HEK293T (cell line): ENCODE measurements at places on chromosomes 12 and 14.
A peak's percentile ranks its signal among the peaks of the same experiment; 100 is the strongest.

GRCh38 chr12:42483521-42483790 is 106.1 kb downstream of the PRICKLE1 start:
- peak; percentile 48 for DNase-seq

GRCh38 chr12:83145325-83145840 is 458.7 kb downstream of the TMTC2 start:
- DNase-seq: no peak

DNA sequence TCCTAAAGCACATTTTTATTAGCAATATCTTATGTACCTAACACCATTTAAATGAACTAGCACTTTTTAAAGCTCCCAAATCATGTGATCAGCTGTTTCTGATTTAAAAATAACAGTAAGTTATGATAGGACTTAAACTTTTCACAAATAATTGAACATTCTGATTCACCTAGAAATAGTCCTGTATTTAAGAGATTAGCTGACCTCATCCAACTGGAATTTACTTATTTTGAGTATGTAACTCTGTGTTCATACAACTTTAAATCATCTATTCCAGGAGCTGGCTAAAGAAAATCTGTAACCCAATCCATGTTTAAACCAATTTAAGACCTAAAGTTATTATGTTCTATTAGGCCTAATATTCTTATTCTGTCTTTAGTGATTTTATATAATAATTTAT is 184.3 kb downstream of the CCDC91 start:
- DNase-seq: no peak

DNA sequence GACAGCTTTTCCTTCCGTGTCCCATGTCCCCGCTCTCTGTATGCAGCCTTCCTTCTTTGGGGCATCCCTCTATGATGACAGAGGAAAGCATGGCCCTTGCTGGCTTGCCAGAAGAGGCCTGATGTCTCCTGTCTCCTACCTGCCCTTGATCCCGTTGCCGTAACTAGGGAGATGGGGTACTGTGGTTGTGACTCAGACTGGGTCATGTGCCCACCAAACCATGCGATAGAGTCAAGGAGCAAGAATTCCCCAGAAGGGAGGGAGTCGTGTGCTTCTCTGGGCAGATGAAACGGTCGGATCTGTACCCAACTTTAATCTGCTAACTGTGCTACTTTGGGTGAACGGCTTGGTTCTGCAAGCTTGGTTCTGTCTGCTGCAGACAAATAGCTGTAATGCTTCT is 99.1 kb upstream of the DYNC1H1 start:
- no peak for DNase-seq

DNA sequence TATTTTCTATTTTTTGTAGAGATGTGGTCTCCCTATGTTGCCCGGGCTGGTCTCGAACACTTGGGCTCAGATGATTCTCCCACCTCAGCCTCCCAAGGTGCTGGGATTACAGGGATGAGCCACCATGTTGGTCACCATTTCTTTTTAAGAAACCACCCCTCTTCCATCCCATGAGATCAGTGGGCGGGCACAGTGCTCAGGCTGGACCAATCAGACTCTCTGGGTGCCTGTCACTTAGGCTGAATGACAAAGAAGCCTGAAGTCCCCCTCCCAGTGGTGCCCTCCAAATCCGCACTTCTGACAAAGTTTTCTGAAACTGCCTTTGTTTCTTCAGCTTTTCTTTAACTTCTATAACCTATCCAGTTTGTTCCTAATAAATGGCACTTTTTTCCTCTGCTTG is 48.2 kb downstream of the CALM1 start:
- no peak for DNase-seq

- no peak for DNase-seq
These were observed 325.4 kb downstream of the ZFP36L1 start for GRCh38 chr14:68467425-68467824.

DNA sequence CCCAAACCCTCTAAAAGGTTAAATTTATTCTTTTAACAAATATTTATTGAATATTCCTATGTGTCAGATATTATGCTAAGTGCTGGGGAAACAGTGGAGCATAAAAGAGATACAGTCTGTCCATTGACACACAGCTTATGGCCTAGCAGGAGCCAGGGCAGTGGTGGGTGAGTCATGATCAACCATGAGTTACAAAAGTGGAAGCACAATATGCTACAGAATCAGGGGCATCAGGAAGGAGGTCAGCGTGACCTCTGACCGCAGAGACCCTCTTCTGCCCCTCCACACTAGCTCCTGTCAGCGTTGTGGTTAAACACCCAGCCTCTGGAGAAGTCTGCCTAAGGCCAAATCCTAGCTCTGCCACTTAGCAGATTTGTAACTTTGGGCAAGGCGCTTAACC is 4.7 kb upstream of the PPP1R1A start:
- DNase-seq: no peak

GRCh38 chr14:89640141-89640540 is 223.1 kb upstream of the FOXN3 start:
- DNase-seq: no peak

DNA sequence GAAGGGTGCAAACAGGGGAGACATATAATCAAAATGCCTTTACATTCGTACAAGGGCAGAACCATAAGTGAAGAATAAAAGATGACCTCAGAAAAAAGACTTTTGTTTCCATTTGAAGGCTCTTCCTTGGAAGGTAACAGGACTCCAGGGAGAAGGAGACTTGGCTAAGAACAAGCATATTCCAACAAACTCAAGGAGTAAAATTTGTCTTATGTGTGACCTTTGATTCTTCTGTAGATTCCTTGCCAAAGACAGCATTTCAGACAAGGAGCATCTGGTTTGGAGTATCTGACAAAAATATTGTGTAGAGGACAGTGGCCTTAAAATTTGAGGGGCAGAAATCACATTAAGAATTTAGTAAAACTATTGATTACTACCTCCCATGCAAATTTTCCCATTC is 991.9 kb downstream of the FLRT2 start:
- DNase-seq: no peak
